ENCODE measurements at places on chromosomes 1 and 21.

DNA sequence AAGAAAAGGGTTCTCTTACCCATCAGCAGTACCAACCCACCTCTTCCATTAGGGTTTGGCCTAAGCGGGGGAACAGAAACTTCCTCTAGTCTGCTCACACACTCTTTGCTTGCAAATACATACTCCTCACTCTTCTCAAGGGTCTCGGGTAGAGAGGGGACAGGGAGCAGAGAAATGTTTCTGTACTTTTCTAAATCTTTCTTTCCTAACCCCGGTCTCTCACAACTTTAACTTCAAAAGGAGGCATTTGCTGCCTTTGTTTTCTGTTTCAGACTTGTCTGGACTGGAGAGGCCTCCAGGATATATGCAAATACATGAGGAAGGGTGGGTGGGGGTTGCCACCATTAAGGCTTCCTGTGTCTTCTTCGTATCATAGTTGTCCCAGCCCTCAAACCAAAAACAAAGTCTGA lies 10.5 kb upstream of the LAX1 start:
- DNase-seq: no peak

DNA sequence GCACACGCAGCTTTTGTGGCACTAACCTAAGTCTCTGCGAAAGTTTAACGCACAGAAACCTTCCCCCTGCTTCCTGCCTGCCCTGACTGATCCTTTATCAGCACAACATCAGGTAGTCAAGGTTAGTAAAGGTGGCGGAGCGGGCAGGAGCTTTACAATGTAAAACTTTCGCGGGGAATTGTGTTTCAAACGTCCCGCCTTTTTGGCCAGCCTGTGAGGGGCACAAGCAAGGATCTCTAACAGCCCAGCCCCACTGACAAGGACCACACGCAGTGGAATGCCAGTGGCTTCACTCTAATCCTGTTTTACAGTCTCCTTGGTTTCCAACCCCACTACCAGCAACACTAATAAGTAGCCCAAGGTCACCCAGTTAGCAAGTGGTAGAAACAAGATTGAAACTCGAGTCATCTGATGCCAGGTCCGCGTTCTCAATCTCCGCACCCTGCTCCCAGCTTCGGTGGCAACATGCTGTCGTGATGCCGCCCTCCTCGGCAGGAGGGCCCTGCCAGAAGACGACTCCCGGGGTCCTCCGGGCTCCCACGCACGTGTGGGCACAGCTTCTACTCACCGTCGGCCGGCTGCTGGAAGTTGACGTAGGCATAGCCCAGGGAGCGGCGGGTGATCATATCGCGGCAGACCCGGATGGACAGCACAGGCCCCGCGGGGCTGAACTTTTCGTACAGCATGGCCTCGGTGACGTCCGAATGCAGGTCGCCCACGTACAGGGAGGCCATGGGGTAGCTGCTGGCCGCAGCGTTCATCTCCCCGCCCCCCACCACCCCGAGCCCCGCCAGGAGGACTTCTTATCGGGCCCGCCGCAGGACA lies 1.2 kb downstream of the PABPC4 start:
- DNase-seq: peak; percentile 90

DNA sequence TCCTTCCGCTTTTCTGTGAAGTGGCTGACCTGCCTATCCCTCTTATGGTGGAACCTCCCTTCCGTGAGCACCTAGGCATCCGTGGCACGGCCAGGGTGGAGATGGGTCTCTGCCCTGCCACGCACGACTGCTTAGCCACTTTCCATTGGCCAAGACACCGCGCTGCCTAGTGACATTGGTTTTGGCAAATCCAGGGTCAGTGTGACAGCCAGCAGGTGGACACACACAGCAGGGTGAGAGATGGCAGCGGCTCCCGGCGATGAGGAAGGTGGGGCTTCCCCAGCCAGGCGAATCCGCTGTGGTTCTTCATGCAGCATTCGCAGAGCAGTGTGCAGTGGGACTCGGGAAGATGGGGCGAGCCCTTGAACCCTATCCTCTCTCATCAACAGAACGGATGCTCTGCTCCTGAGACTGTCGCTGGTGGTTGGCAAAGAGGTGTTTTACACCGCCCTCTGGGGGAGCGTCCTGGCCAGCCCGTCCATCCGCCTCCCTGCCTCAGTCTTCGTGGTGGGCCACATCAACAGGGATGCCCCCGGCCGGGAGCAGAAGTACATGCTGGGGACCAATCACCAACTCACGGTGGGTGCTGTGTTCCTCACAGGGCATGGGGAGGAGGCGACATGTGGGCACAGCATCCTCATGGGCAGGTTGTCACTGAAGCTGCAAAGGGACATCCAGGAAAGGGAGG lies 51.8 kb downstream of the DOP1B start:
- DNase-seq: no peak

- DNase-seq: no peak
Observed at GRCh38 chr1:153869486-153869885, 53.3 kb downstream of the GATAD2B start.

DNA sequence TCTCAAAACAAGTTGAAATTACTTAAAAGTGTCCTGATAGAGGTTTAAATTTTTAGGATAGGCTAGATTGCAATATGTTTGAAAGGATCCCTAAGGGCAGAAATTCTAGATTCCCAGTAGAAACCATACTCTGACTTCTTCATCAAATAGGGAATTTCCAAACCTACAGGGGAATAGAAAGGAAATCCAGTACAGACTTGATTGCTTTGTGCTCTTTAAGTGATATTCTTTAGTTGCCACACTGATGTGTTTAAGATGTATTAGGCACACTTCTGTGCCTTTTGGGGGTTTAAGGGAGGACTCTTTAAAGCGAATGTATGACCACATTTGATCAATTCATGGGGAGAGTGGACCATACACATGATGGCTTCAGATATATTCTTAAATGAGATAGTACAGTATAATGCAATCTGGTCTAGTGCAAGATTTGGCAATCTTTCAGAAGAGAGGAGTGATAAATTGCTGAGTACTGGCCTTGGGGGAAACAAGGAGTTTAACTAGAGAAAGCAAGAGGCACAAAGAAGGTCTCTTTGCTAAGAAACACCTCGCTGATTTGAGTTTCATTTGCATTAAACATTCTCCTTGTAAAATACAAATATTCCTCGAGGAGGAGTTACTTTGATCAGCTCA lies 268.8 kb upstream of the NR5A2 start:
- no peak for DNase-seq

DNA sequence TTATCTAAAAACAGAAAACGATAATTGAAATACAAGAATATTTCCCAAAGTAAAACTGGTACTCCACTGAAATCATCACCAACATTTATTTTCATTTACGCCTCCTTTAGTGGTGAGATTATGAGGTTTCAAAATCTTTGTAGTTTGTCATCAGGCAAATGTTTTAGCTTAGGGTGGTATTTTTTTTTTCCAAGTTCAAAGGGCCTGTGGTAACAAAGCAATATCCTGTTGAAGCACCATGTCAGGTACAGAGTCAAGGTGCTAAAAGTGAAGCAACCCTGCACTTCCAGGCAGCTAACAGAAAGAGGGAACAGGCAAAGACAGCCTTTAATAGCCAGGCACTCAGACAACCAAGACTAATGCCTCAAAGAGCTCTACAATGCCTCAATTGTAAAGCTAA lies 89.2 kb downstream of the JAK1 start:
- no peak for DNase-seq

DNA sequence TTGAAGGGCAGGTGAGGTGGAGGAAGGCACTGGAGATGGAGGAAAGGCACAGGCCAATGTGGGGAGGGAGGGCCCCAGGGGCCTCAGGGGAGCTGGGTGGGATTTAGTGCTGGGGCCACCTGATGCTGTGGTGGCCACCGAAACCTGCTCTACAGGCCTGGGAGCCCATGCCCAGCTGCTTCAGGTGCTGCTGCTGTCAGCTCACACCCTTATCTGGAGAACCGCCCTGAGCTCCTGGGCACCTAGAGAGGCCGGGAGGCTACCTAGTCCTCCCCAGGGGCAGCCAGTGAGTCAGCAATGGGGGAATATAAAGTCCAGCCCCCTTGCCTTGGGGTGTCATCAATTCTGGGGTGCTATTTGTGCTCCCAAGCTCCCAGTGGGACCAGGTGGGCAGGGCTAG lies 12.2 kb downstream of the FAM131C start:
- no peak for DNase-seq

DNA sequence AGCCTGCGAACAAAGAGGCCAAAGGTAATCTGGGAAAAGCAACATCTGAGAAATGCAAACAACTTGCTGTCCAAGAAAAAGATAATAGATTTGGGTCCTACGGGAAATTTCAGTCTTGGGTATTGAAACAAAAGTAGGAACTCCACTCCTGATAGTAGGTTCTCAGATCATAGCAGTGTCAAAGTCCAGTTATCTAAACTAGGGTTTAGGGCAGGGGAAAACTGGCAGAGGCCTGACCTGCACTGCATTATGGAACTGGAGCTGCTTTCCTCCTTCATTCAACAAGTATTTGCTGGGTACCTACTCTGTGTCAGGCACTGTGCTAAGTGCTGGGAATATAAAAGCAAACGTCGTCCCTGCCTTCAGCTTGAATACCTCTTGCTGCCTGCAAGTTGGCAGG lies 60.7 kb upstream of the NGF start:
- no peak for DNase-seq

DNA sequence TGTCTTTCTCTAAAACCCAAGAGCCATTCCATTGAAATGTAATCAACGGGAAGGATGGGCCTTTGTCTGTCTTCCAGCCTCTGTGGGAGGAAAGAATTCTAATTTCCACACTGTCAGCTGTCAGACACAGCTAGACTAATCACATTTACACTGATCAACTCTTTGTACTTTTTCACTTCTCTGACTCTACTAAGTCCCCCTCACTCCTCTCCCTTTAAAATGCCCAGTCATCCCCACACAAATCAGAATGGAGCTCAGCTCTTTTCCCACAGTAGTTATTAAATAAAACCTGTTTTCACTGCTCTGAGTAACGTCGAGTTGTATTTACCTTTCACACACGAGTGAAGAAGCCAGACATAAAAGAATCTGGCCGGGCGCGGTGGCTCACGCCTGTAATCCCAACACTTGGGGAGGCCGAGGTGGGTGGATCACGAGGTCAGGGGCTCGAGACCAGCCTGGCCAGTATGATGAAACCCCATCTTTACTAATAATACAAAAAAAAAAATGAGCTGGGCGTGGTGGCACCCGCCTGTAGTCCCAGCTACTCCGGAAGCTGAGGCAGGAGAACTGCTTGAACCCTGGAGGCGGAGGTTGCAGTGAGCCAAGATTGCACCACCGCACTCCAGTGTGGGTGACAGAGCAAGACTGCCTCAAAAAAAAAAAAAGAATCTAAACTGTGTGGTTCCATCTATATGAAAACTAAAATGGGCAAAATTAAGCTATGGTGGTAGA lies 13.3 kb downstream of the ZBTB8OS start:
- DNase-seq: no peak

- DNase-seq: no peak
Observed at GRCh38 chr21:39633770-39634181, 21.0 kb downstream of the B3GALT5 start.

GRCh38 chr1:2555634-2556276 lies 416 bp upstream of the TNFRSF14 start:
- peak; percentile 97 for DNase-seq

- DNase-seq: no peak
Observed at GRCh38 chr1:12384836-12385456, 155.1 kb downstream of the VPS13D start.

DNA sequence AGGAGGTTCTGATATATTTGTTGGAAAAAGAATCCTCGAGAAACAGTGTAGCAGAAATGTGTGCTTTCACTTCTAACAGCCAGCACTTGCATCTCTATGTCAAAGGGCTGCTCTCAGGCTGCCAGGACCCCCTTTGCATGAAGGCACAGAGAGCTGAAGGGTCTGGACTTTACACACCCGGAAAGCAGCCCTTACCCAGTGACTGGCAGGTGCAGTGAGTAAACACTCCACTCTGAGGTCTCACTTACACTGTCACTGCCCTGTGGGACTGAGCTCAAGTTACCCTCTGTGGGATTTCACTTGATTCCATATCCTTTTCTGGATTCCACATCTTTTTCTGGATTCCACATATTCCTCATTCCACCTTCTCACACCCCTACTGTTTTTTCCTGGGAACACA lies 40.8 kb upstream of the PPP2R5A start:
- no peak for DNase-seq

- DNase-seq: no peak
Observed at GRCh38 chr1:163055531-163055930, 13.6 kb upstream of the RGS4 start.

- no peak for DNase-seq
Observed at GRCh38 chr1:25572708-25573590, 29.5 kb downstream of the LDLRAP1 start.

DNA sequence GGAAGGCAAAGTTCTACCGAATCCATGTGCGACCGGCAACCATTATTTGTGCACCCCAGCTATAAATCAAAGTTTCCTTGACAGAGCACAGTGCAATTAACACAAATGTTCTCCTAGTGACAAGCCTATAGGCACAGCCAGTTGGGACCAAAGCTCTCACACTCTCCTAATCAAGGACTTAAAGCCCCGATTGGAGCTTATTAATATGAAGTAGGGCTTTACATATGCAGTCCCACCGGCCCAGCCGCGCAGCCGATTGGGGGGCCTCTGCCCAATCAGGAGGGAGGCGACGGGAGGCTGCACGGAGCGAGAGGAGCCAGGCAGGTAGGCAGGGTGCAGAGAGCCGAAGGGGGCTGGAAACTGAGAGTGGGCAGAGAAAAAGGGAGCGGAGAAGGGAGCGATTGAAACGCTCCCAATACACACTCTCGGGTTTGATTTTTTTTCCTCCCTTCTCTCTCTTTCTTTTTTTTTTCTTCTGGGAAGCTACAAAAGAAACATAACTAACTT lies at the start of gene ESRRG:
Gene ESRRG, minus strand, starts transcription at position 156 of the 507 bp plus-strand sequence. Its CDS starts 130 bp downstream, at position 26.
- DNase-seq: peak; percentile 78

DNA sequence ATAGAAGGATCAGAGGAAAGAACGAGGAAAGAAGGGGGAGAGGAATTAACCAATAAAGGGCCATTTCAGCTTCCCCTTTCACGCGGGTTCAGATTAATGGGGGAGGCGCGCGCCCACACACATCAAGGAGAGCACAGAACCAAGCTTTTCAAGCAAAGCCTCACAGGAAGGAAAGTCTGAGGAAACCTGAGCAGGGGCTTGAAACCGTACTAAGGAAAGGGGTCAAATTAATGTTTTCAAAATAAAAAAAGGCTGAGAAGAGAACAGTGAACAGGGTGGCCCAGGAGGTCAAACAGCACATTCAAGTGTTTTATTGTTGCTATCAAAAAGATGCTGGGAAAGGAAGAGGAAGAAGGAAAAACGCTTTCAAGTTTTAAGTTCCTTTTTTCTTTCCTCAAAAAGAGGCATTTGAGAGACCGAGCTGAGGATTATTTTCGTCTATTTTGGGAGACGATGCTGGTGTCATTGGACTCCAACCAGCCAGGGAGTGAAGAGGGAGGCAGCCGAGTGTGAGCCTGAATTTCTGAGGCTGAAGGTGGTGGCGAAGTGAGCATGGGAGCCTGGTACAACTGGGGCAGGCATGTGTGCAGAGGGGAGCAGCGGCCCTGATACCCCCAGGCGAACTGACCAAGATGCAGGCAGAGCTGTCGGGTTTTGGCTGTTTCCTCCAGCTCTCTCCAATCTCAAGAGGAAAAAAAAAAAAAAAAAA lies 88.4 kb downstream of the PROX1 start:
- DNase-seq: no peak

Data from spleen (tissue), 13 donors.